ENCODE measurements at places on chromosomes 6 and 20.

- no peak for DNase-seq
These were observed 147.5 kb upstream of the SMLR1 start for GRCh38 chr6:130679684-130680083.

DNA sequence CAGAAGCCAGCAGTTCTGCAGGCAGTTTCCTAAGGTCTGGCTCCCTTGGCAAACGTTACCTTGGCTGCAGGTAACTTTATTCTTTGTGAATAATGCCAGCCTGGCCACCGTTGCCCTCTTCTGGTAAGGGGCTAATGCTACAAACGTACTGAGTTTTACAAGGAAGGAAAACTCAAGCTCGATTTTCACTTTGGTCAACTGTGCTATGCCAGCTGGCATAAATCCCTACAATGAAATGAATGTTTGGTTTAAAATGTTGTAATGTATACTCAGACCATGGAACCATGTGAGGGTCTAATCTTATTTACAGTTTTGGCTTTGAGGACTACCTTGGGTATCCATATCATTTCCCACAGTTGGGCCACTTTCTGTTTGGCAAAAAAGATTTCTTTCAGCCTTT is 101.4 kb downstream of the SLX4IP start:
- DNase-seq: peak; percentile 85

- DNase-seq: no peak
These were observed 15.3 kb downstream of the ECHDC1 start for GRCh38 chr6:127328043-127328609.

GRCh38 chr20:47971058-47971791 is 185.9 kb upstream of the SULF2 start:
- DNase-seq: peak; percentile 97

DNA sequence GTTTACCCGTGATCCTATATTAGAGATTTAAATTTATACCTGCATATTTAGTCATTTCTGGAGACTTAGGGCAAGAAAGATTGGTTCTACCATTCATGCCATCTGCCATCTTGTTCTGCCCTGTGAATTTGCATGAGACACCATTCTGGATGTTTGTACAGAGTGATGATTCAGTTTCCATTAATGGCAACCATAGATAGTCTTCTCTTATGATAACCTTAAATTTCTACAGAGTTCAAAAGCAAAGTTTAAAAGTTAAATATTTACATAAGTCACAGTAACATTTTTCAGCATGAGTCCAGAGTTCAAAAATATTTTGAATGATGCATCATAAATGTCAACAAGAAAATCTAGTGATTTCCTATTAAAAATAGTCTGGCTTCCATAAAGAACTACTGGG is 23.2 kb downstream of the PLCB1 start:
- no peak for DNase-seq

- no peak for DNase-seq
These were observed 56.4 kb upstream of the NXT1 start for GRCh38 chr20:23294166-23294565.

DNA sequence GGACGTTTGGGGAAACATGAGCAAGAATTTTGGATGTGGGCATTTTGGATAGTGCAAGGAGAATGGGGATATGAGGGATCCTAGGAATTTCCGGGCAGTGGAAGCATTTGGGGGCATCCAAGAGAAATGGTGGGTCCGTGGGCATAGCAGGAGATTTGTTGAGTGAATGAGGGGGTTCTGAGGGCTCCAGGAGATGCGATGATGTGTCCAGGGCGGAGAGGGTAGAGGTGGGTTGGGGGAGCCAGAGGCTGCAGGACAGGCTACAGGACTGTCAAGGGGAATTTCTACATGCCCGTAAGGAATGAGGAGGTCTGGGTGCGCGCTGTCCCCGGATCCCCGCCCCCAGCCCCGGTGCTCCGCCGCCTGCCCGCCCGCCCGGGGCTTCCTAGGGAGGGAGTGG is 364 bp downstream of the FRS3 start:
- DNase-seq: no peak

DNA sequence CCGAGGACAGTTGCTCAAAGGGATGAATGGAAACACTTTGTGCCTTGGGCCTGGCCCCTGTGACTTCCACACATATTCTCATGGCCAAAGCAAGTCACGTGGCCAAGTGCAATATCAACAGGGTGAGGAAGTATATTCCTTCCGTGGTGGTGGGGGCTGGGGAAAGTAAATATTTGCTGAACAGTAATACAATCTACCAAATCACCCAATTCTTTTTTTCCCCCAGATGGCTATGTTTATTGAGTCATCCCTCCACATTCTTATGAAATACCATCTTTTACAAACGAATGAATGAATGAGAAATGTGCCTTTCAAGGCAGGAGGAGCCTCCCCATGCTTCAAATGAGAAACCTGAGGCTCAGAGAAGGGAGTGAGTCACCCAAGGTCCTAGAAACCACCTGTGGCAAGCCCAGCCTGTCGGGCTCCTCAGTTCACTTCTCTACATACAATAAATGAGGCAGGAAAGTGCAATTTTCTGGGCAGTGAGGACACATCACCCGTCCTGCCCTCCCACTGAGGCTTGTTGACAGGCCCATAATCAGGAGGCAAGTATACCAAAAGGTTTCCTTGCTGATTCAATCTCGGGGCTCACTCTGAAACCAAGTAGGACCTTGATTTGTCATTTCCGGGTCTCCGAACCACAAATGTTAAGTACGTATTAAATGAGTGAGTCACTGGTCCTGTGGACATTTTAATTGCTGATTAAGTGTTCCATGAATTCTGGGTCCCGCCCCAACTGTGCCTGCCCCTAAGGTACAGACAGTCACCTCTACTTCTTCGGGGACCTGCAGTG is 25.3 kb upstream of the TOP1 start:
- peak; percentile 92 for DNase-seq

GRCh38 chr6:167396659-167397490 is 72.0 kb downstream of the TTLL2 start:
- DNase-seq: no peak

DNA sequence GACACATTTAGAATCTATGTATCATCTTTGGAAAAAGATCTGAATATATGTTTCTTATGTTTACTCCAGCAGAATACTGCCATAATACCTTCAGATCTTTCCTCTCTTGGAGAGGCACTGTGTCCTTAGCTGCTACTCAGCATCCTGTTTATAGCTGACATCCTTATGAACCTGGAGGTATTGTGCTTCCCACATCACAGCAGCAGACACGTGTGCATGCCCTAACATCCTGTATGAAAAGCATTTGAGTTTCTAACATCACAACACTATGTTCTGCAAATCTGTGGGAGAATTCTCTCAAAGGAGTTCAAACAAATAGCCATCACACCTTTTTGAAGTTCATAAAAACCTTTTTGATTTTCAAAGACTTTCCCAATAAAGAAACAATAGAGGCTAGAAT is 216.0 kb downstream of the GJA1 start:
- no peak for DNase-seq

GRCh38 chr6:22657352-22657980 is 88.1 kb downstream of the HDGFL1 start:
- DNase-seq: no peak

GRCh38 chr20:24722586-24722985 is 226.5 kb upstream of the CST7 start:
- peak; percentile 62 for DNase-seq

DNA sequence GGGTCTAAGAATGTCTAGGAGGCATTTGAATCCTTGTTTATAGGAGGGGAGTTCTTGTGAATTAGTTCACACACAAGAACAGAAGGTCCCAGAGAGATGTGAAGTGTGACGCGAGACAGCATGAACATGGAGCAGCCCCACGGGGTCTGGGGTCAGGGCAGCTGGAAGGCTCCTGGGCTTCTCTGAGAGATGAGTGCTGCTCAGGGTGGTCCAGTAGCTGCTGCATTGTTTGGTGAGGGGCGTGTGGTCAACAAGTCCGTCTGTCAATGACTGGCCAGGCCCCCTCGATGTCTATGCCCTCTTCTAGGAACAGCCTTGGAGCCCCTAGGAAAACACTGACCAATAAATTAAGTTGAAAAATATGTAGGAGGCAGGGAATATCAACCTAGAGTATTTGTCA is 40.2 kb upstream of the GABRR1 start:
- DNase-seq: no peak

Measured in NCI-H69 (cell line).